ENCODE measurements at places on chromosomes 7 and 10. TPM values are rescaled to one million over a fixed set of nuclear protein-coding genes. Genes with fewer than 3 reads are reported as not detected.

The CYP3A5 gene
- total RNA-seq = not detected

The PLPP4 gene
- total RNA-seq = 0.28 TPM

The TRPV5 gene
- total RNA-seq = not detected

GRCh38 chr7:158431055-158431940, 156.3 kb downstream of the PTPRN2 start:
- H3K4me1 ChIP-seq = no peaks in the 10 kb centered on the region
- H3K27ac ChIP-seq = no peak overlapping the region
- DNase-seq = no peak
- no peak overlapping the region for H3K4me3 ChIP-seq

The GDI2 gene
- 396 TPM for total RNA-seq

DNA sequence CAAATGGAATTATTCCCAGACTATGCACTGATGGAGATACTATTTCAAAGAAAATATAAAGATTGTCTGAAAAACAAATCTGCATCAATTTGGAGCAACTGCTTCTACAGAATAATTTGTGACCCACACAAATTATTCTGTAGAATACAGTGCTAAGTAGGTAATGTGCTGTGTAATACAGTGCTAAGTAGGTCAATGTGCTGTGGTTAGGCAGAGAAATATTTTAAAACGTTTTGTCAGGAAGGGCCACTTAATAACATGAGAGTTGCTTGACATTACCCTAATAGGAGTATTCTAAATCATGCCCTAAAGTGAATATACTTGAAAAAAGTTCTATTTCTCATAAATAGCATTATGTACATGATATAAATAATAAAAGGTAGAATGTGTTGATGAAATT, 116.5 kb upstream of the KCND2 start:
- no peaks in the 10 kb centered on the region for H3K27me3 ChIP-seq
- H3K36me3 ChIP-seq = no peaks in the 10 kb centered on the region
- no peak overlapping the region for H3K27ac ChIP-seq
- H3K4me3 ChIP-seq = no peak overlapping the region
- no peaks in the 10 kb centered on the region for H3K4me1 ChIP-seq
- DNase-seq = no peak

The CTTNBP2 gene
- 11.3 TPM for total RNA-seq

DNA sequence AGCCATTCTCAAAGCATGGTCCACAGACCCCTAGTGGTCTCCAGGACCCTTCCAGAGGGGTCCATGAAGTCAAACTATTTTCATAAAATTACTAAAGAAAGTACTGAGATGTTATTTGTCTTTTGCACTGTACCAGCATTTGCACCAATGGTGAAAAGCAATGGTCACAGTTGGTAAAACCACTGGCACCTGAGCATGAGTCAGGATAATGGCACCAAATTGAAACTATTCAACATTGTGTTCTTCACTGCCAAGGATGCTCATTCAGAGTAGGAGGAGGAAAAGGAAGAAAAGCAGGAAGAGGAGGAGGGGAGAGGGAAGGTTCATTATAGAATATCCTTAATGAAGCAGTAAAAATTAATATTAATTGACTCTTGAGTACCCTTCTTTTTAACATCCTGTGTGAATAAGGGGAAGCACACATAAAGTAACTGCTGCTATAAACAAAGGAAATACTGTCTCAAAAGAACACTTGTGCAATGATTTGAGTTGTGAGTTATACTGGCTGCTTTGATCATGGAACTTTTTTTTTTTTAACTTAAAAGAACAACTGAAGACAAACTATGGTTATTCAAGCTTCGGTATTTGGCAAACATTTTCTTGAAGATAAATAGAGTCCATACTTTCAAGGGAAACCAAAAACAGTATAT, 60.2 kb downstream of the MPP7 start:
- peaks cover 2% of the 10 kb centered on the region for H3K27me3 ChIP-seq
- DNase-seq = no peak
- H3K4me3 ChIP-seq = no peak overlapping the region
- H3K4me1 ChIP-seq = no peaks in the 10 kb centered on the region
- H3K27ac ChIP-seq = no peak overlapping the region

DNA sequence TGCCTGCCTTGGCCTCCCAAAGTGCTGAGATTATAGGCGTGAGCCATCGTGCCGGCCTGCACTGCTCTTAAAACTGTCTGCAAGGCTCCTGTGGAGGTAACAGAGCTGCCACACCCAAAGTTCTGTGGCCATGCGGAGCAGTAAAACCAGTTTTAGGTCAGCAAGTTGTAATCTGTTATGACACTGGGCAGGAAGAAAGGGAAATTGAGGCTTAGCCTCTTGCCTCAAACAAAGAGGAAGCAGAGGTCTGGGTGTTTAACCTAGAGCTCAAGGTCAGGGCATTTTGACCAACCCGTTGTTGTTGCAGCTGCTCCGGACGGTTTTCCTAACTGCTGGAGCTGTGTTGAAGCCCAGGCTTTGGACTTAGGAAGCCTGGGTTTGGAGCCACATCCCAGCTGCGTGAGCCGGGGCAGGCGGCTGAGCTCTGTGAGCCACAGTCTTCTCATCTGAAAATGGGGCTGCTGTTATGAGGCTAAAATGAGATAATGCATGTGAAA, 7.4 kb upstream of the RRP12 start:
- no peak overlapping the region for H3K4me3 ChIP-seq
- no peak overlapping the region for H3K27ac ChIP-seq
- H3K27me3 ChIP-seq = no peaks in the 10 kb centered on the region
- no peak for DNase-seq

DNA sequence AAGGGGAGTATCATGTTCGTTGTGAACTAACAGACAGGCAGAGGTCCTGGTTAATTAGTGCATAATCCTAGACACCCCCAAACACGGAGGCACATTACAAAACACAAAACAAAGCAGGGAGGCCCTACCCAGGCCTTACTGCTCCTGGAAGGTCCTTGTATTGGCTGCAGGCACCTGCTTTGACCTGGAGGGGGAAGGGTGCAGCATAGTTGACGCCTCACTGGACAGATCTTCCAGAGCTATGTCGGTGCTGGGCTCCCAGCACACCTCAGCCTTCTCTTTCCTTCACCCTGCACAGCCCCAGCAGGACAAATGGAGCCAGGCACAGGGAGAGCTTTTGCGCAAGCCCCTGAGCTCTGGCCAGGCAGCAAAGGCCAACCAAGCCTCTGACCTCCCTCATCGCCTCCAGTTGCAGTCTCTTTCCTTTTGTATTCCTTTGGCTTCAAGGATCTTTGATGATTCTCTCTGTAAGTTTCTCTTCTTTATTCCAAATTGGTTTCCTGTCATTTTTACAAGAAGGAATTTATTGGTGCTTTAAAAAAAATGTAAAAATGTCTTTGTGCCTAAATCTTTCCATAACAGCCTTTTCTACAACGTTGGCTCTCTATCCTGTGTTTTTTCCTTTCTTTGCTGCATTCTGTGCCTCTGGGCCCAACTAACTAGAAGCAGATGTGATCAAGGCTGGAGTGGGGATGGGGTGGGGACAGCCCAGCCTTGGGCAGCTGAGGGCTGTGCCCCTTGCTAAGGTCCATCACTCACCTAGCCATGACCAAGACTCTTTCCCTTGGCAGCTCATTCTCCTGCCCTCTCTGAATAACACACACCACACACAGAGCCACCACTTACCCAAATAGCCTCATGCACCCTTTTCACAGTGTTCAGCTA, 317.1 kb upstream of the NPVF start:
- H3K4me1 ChIP-seq = no peaks in the 10 kb centered on the region
- no peak for DNase-seq
- H3K36me3 ChIP-seq = no peaks in the 10 kb centered on the region
- H3K27ac ChIP-seq = no peak overlapping the region

The TUBB8 gene
- not detected for total RNA-seq

GRCh38 chr10:121741248-121741792, 143.1 kb upstream of the FGFR2 start:
- H3K27me3 ChIP-seq = peaks cover 3% of the 10 kb centered on the region
- no peak overlapping the region for H3K27ac ChIP-seq
- no peak overlapping the region for H3K4me3 ChIP-seq

The ZDHHC6 gene
- total RNA-seq = 17.4 TPM

The CDK5 gene
- total RNA-seq = 24.7 TPM

The NEUROG3 gene
- total RNA-seq = not detected
